ENCODE measurements at places on chromosomes 16 and 17. TPM values are rescaled to one million over a fixed set of nuclear protein-coding genes. Genes with fewer than 3 reads are reported as not detected.

Gene ZNF652
- 40.0 TPM for total RNA-seq

Gene NFATC2IP
- 45.5 TPM for total RNA-seq

Gene WDR45B
- 50.0 TPM for total RNA-seq

Gene MT1F
- 3.9 TPM for total RNA-seq

Gene PABPN1L
- not detected for total RNA-seq

Gene KRTAP2-2
- total RNA-seq: not detected

Gene PRAC1
- total RNA-seq: not detected

Gene ABCC6
- total RNA-seq: 0.41 TPM

Gene DNAH17
- total RNA-seq: 0.14 TPM
